ENCODE measurements at places on chromosomes 1 and 21.

- no peak for DNase-seq
These were observed 56.3 kb downstream of the ITGB3BP start for GRCh38 chr1:63466759-63467158.

GRCh38 chr1:32399843-32400242, 5.6 kb upstream of the BSDC1 start:
- no peak for DNase-seq

GRCh38 chr1:112974646-112975045, 18.6 kb upstream of the SLC16A1 start:
- DNase-seq, result no peak

- no peak for DNase-seq
These were observed 368.6 kb downstream of the USH2A start for GRCh38 chr1:216054600-216054999.

DNA sequence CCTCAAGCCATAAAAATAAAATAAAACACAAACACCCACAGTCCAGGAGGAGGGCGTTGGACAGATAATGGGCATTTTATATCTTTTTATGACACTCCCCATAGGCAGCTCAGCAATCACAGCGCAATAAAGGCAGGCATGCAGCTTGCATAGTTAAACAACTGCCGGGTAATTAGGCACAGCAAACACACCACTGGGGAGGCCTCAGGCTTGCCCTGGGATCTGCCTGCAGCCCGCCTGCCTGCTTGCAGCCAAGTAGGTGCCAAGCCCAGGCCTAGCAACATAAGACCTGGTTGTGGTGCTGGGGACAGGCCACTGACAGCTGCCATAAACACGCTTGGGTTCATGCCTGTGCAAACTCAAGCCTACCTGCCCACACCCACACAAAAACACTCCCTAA, 54.2 kb downstream of the DMAP1 start:
- no peak for DNase-seq

- DNase-seq, result peak; percentile 37
These were observed 394.8 kb downstream of the PRDM2 start for GRCh38 chr1:14094611-14095400.

DNA sequence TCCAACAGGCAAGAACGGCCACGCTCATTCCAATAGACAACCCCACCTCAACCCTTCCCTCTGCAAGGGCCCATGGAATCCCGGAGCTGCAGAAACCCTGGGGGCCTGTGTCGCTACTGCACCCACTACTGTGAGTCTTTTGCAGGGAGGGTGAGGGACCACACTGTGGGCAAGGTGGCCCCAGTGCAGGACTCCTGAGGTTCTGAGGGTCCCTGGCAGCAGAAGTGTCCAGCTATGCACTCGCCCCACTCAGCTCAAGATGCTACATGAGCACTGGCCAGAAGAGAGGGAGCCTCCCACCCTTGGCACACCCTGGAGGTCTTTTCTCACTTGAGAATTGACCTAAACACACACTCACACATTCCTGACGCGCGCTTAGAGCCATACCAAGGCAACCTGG, 2.1 kb upstream of the PAX7 start:
- DNase-seq, result no peak

DNA sequence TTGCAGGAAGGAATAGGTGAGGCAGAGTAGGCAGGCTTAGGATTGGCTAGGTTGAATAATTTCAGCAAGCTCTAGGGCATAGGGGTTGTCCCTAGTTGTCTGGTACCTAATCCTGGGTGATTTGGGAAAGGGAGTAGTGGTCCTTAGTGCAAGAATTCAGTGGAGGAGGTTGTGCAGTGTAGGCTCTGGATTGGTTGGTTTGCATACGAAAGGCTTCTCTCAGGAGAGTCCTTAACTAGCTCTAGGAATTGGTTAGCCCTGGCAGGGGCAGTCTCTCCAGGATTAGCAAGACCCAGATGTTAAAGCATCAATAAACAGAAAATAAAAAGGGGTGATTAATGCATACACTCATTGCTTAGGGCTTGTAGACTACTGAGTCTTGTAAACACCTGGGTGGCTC, 9.6 kb upstream of the CD101 start:
- DNase-seq, result no peak

- DNase-seq, result no peak
These were observed 255.0 kb downstream of the FAF1 start for GRCh38 chr1:50705041-50705440.

DNA sequence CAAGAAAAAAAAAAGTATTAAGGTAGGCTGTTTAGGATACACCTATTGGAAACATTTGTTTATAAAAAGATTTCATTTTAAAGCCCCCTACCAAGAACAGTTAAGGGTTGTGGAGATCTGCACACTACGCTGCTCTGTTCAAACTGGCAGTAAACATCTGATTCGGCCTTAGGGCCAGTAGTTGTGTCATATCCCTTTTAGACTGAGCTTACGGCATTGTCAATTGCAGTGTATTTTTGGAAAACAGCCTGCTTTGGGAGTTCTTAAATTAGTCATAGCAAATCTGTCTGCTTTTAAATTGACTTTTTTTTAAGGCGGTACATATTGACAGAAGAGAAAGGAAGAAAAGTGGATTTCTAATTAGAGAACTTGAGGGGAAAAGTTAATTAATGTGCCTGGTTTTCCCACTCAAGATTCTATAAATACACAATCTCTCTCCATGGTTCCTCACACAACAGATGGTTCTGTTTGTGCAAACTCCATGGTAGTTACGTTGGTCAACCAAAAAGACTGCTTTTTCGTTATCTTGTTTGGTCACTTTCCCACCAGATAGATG, 1.7 kb upstream of the ELK4 start:
- DNase-seq, result no peak

Measured in GM13977 (cell line).